GOT3 (cell line): ENCODE measurements at places on chromosomes 6 and 20.

DNA sequence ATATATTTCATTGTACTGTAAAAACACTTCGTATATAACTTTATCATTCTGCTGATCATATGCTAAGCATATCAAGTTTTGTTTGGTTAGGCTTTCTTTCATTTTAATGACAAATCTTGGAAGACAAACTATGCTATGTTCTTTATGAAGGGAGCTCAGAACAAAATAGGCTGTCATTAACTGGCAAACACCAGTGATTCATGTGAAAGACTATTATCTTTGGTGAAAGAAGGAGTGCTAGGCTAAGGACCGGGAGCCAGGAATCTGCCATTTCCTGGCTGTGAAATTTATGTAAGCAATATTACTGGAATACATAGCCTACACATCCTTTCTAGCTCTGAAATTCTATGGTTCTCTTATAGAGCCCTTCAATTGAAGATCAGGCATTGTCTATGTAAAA lies 136.2 kb upstream of the CCN2 start:
- DNase-seq: no peak

DNA sequence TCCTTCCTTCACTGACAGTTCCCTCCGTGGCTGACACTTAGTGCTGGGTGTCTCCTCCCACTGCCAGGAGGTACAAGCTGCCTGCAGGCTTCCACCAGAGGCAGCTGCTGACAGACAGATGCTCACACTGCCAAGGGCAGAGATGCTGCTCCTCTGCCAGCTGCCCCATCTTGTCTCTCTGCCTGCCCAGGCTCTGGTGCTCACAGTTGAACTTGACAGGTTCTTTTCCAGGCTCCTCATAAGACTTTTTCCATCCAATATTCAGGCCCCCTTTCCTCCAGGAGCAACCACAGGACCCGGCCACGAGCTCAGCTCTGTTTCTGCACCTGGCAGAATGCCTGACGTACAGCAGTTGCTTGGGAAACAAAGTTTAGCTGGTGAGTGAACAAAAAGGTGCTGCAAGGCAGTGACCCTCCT lies 79.8 kb downstream of the PSMB1 start:
- DNase-seq: no peak

GRCh38 chr20:4896971-4897497 lies 104.3 kb downstream of the SLC23A2 start:
- no peak for DNase-seq

DNA sequence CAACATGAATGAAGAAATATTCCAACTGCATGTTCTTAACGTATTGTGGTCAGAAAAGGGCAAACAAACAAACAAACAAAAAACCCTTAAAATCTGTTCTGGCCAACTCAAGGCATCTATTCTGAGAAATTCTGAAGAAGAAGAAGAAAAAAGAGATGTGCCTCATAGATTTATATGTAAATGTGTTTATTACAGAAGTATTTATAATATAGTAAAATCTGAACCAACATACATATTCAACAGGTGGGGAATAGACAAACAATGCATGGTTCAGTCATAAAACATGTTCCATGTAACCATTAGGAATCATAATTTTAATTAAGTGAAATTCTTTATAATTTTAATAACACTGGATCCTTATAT lies 616 bp downstream of the BTN3A2 start:
- DNase-seq: no peak

- no peak for DNase-seq
These were observed 1.6 kb downstream of the BFSP1 start for GRCh38 chr20:17529586-17529985.

DNA sequence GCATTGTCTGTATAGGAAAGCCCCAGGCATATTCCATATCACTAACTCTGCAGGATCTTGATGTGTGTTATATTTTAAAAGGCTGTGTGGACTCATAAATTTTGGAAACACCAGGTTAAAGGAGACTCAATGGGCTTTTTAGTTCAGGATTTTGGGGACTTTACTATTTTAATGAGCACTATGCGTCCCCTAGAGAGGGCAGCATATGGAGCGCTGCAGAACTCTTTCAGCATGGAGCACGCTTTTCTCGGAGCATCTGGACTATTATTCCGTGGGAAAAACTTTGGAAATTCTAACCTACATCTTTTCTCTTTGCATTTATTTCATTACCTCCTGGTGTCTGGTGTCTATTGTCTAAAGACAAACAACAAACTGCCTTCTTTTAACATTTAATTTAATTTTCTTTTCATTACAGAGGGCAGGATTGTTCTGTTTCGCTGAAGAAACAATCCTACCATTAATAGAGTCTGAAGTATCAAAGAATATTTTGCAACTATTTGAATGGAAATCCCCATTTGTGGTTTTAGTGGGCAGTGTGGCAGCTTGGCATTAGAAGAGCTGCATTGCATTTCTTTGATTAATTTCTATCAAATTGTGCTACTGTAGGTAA lies 399.9 kb upstream of the HSF2 start:
- no peak for DNase-seq

DNA sequence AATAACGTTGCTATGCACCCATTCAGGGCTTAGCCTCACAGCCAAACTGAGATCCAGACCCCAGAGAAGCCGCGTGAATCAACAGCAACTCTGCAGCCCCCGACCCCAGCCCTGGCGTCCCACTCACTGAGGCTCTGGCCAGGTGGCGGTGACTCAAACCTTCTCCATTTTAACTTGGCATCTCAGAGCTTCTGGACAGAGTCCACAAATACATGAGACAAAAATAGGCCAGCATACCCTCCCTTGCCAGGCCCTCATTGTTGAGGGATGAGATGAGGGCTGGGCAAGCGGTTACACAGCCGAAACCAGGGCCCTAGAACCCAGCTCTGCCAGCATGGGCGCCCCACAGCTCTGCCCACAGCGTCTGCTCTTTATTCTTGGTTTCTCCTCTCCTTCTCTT lies 118.4 kb downstream of the MYLK4 start:
- no peak for DNase-seq

DNA sequence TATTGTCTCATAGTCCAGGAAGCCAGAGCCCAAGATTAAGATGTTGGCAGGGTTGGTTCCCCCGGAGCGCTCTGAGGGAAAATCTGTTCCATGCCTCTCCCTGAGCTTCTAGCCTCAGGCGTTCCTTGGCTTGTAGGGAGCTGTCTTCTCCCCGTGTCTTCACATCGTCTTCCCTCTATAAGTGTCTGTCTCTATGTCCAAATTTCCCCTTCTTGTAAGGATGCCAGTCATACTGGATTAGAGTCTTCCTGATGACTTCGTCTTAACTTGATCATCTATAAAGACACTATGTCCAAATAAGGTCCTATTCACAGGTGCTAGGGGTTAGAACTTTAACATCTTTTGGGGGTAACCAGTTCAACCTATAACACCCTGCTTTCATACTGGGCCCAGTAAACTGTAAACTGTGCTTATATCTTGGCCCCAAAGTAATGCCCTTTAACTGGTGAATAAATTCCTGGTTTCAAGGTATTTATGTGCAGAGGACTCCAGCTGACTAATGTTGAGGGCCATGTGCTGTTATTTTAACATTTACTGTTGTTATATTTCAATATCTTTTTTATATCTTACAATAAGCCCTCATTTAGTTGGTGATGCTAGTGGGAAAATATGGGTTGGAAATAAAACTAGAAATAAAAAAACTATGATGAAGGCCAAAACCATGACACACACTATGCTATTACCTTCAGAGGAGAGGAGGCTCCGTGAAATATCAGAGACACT lies 101.7 kb upstream of the IYD start:
- DNase-seq: no peak

- DNase-seq: no peak
These were observed 270.5 kb downstream of the ESR1 start for GRCh38 chr6:152078001-152078400.

DNA sequence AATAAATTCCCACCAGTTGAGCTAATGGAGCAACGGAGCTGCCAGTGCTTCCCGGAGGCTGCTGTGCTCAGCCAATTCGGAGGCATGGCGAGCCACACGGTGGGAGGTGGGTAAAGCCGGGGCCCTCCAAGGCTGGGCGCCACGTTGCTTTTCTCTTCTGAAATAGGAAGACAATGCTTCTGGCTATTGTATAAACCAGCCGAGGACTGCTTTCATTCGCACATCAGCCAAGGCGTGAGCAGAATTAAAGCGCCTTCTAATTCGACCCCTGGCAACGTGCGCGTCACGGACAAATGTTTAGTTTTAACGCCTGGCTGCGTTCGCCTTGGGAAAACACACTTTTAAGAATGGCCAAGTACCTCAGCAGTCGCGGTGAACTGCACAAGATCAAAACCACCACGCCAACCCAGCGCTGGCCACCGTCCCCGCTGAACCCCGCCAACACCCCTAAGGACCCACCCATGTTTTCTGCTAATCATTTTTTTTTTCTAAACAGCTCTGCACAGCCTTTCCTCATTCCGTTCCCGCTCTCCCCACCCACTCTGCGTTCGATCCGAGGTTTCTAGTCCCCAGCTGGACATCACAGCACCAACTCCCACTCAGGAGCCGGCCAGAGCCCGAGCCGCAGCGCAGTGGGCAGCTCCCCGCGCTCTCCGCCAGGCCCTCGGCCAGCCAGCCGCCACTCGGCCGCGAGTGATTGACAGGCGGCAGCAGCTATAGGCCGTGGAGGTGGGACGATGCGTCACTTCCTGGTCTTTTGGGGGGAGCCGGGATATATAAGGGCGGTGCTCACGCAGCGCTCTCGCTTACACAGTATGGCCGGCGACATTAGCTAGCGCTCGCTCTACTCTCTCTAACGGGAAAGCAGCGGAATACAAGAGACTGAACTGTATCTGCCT lies at the start of gene AMD1:
Gene AMD1 (plus strand): TSS at position 805 of the 899 bp plus-strand sequence. CDS start 321 bp downstream, outside the sequence.
- DNase-seq: peak; percentile 92
